ENCODE measurements at places on chromosomes 12 and 14.

DNA sequence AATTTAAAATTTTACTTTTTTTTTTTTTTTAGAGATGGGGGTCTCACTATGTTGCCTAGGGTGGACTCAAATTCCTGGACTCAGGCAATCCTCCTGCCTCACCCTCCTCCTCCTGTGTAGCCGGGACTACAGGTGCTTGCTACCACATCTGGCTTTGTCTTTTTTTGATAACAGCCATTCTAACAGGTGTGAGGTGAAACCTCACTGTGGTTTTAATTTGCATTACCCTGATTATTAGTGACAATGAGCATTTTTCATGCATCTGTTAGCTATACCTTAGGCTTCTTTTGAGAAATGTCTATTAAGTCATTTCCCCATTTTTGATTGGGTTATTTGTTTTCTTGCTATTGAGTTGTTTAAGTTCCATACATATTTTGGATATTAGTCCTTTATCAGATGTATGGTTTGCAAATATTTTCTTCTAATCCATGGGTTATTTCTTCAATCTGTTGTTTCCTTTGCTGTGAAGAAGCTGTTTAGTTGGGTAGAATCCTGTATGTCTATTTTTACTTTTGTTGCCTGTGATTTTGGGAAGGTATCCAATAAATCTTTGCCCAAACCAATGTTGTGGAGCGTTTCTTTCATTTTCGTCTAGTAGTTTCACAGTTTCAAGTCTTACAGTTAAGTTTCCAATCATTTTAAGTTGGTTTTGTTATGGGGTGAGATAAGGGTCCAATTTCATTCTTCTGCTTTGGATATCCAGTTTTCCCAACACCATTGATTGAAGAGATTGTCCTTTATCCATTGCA lies 86.1 kb downstream of the MYF5 start:
- DNase-seq: no peak

GRCh38 chr14:77498120-77498979 lies at the start of gene ISM2:
Gene ISM2, minus strand, starts transcription at chr14:77498816. Its CDS starts 23 bp downstream, at chr14:77498793.
- peak; percentile 63 for DNase-seq

- no peak for DNase-seq
These were observed 27.1 kb upstream of the BCDIN3D start for GRCh38 chr12:49869816-49870500.

DNA sequence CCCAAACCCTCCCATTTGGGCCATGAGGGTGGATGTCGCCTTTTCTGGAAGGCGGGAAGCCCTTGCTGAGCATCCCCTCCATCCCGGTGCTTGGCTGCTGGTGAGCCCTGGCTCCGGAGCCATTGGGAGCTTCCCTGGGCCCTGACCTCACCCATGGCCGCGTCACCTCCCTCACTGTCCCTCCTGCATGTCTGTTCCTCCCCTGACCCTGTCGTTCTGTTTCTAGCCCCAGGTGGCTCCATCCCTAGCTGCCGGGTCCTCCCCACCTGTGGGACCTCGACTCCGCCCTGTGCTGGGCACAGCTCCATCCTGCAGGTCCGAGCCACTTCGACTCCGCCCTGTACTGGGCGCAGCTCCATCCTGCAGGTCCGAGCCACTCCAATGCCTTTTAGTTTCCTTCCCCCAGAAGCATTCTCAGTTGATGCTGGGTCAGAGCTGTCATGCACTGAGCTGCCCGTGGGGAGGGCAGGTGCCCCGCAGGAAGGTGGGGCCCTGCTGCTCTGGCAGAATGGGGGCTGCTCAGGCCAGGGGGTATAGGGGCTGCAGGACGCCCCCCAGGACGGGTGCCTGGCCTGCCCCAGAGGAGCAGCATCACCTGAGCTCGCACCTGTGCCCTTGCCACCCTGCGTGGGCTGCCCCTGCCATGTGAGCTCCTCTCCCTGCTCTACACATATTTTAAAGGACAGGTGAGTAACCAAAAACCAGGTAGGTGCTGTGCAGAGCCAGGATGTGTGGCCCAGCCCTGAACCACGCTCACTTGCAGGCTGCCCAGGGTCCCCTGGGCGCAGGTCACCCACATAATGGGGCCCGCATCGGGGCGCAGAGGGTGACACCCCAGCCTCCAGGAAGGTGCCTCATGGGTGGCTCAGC lies 19.0 kb downstream of the NOC4L start:
- no peak for DNase-seq

Data from activated T-cell treated with anti-CD3 and anti-CD28 coated beads, Interleukin-2, amount 50 U/mL, for 24 hours (primary cell).